ENCODE measurements at places on chromosomes 2 and 18. TPM values are rescaled to one million over a fixed set of nuclear protein-coding genes. Genes with fewer than 3 reads are reported as not detected.

Gene TSPYL6
- not detected for total RNA-seq

Gene PTPN2
- 24.9 TPM for total RNA-seq

Gene CAPN14
- not detected for total RNA-seq

Gene CYS1
- total RNA-seq, result 0.99 TPM

Gene IER3IP1
- 18.8 TPM for total RNA-seq

Gene PROKR1
- total RNA-seq, result not detected

Gene ERLEC1
- 63.3 TPM for total RNA-seq

Gene SPR
- total RNA-seq, result 147 TPM

Gene PLGLB1
- 1.1 TPM for total RNA-seq

Gene TFCP2L1
- total RNA-seq, result 0.74 TPM

Gene SLC9A2
- 3.2 TPM for total RNA-seq

Gene LBX2
- total RNA-seq, result 4.0 TPM

Gene RAB1A
- 208 TPM for total RNA-seq

Gene UGT1A9
- 4.7 TPM for total RNA-seq

Gene RAMP1
- not detected for total RNA-seq

Gene ARID5A
- total RNA-seq, result 11.8 TPM

Gene MTA3
- 29.5 TPM for total RNA-seq

Gene GPR35
- 0.40 TPM for total RNA-seq

Gene SLC16A14
- total RNA-seq, result 1.5 TPM

Gene SLC30A3
- 3.4 TPM for total RNA-seq

Gene ANKRD23
- 1.0 TPM for total RNA-seq

Gene TUBA3D
- not detected for total RNA-seq

Gene VWC2L
- not detected for total RNA-seq

Gene CRACDL
- 0.54 TPM for total RNA-seq

Gene ALLC
- total RNA-seq, result 0.06 TPM

Gene TXNDC2
- total RNA-seq, result 0.21 TPM

Gene MDH1B
- 1.6 TPM for total RNA-seq

Gene KCNIP3
- 1.0 TPM for total RNA-seq

Gene PDE11A
- 0.58 TPM for total RNA-seq

Gene FAM210A
- 23.9 TPM for total RNA-seq

Gene BMP10
- total RNA-seq, result not detected

Gene RFTN2
- total RNA-seq, result not detected

Gene LYPD6B
- total RNA-seq, result not detected

Gene BOLL
- not detected for total RNA-seq

Gene NT5C1B
- not detected for total RNA-seq

Gene PTGR3
- 13.8 TPM for total RNA-seq

Gene HRH4
- not detected for total RNA-seq

Gene SPP2
- not detected for total RNA-seq

Gene C1QL2
- 0.18 TPM for total RNA-seq

Gene DYNAP
- not detected for total RNA-seq

Gene IFIH1
- 1.3 TPM for total RNA-seq

Gene ATP6V1C2
- total RNA-seq, result 1.2 TPM

Gene RNF125
- total RNA-seq, result 0.28 TPM

Gene ILKAP
- 46.8 TPM for total RNA-seq

Gene SKOR2
- total RNA-seq, result not detected

Gene CCBE1
- 8.3 TPM for total RNA-seq

Gene RIT2
- total RNA-seq, result not detected

Gene TMEM17
- 5.1 TPM for total RNA-seq

Gene CFC1
- not detected for total RNA-seq

Gene CD226
- total RNA-seq, result 0.06 TPM

Gene MROH2A
- 0.10 TPM for total RNA-seq

Data from A549 treated with CpdA at 1 μM for 4 hours (cell line).